ENCODE measurements at places on chromosomes 2 and 18. TPM values are rescaled to one million over a fixed set of nuclear protein-coding genes. Genes with fewer than 3 reads are reported as not detected.

The UGT1A8 gene
- not detected for polyA plus RNA-seq

The ALLC gene
- polyA plus RNA-seq = not detected

The TTL gene
- 42.2 TPM for polyA plus RNA-seq

The CPLX4 gene
- polyA plus RNA-seq = 0.16 TPM

- DNase-seq = no peak
Observed at GRCh38 chr18:50080932-50081560, 113.9 kb downstream of the MYO5B start.

The CUL3 gene
- 99.4 TPM for polyA plus RNA-seq

DNA sequence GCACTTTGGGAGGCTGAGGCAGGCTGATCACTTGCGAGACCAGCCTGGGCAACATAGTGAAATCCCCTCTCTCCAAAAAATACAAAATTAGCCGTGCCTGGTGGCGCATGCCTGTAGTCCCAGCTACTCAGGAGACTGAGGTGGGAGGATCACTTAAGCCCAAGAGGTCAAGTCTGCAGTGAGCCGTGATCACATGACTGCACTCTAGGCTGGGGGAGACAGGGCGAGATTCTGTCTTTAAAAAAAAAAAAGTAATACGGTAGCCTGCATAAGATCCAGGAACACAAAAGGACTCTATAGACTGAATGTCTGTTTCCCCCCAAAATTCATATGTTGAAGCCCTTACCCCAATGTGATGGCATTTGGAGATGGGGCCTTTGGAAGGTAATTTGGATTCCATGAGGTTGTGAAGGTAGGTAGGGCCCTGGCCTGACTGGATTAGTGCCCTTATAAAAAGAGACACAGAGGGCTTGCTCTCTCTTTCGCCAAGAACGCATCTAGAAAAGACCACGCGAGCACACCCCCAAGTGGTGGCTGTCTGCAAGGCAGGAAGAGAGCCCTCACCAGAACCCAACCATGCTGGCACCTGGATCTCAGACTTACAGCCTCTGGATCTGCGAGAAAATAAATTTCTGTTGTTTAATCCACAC, 17.0 kb downstream of the MBOAT2 start:
- no peak for DNase-seq

GRCh38 chr2:33497221-33497650, 20.8 kb downstream of the RASGRP3 start:
- DNase-seq = no peak

DNA sequence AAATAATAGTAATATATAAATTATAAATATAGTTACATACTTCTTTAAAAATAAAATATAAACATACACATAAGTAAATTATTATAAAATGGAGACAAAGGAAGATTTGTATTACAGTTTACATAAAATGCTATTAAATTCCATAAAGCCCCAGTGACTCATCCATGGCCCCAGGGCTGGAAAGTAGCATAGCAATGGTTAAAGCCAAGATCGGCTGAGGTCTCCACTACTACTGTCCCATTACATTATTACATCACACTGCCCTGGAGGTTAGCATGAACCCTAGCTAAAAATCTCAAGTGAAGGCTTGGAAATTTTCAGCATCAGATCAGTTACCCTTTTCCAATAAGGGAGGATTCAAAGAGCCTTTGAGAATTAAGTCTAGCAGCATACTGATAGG, 936.2 kb downstream of the DSC3 start:
- no peak for DNase-seq

The AQP4 gene
- polyA plus RNA-seq = 0.79 TPM

The ANKRD30B gene
- polyA plus RNA-seq = 0.14 TPM

GRCh38 chr2:109513230-109513629, 100.5 kb downstream of the SEPTIN10 start:
- no peak for DNase-seq

DNA sequence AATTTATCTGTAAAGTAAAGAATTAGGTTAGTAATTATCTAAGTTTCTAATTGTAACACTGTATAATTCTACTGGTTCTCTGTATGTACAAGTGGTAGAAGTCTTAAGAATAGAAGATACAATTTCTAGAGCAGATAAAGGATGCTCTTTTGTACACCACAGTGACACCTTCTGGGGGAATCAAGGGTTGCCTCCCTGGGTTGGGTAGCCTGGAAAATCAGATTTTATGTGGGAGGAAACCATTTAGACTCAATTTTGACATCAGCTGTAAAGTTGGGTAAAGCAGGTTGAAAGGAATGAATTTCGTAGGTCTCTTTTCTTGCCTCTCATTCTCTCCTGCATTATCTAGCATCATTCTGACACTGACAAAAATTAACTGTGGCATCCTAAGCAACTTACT, 354.8 kb downstream of the DCC start:
- no peak for DNase-seq

The RGPD4 gene
- 0.03 TPM for polyA plus RNA-seq

The MOGAT1 gene
- not detected for polyA plus RNA-seq

GRCh38 chr2:118970396-118971135, 28.6 kb downstream of the MARCO start:
- no peak for DNase-seq

The RAPGEF4 gene
- polyA plus RNA-seq = 8.0 TPM

The HOXD13 gene
- 0.22 TPM for polyA plus RNA-seq

The SERPINB3 gene
- not detected for polyA plus RNA-seq

DNA sequence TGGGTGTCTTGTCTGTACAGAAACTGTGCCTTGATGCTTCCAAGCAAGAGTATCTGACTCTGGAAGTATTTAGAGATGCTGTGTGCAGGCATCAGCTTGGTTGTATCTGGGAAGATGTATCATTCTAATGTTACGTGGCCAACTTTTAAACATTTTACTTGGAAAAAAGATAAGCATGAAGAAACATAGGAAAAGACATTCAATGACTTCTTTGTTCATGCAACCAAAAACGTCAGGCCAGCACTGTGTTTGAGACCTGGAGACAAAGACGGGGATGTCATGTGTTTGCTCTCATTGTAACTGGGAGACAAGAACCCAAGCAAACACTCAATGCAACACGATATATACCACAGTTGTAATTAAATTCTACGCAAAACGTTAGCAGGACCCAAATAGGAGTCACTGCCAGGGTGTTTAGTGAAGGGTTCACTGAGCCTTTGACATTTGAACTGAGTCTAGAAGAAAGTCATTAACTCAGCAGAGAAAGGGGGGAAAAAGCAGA, 8.9 kb upstream of the SESTD1 start:
- no peak for DNase-seq

DNA sequence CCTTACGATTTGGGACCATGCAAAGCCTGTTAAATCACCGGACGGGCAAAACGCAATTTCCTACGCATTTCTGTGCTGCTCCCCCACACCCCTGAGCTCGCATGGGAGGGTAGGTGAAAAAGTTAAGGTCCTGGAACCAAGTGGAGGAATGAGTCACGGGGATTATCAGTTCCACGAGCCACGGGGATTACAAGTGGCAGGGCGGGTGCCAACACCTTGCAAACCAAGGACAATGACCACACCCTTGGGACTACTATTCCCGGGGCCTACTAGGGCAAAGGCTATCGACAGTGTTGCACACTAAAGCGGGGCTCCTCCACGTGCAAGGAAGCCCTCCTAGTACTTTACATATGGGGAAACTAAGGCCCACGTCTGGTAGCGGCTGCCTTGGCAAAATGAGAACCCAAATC, 447 bp downstream of the RETSAT start:
- DNase-seq = no peak

DNA sequence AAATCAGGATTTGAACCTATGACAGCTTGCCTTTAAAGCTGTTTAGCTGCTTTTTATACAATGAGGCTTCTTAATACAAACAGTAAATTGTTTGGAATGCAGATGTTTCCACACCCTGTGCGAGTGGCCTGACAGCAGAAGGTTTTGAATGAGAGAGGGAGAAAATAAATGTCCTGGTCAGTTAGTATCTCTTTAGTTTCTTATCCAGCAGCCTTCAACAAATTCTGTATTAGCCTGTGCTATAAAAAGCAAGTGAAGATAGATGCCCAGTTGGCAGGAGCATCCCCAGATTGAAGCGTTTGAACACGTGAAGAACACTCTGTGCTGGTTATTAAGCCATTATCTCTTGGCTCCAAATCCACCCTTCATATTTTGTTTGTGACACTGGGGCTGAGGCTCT, 70.6 kb downstream of the CERS6 start:
- no peak for DNase-seq

The FBXO15 gene
- polyA plus RNA-seq = 6.2 TPM

DNA sequence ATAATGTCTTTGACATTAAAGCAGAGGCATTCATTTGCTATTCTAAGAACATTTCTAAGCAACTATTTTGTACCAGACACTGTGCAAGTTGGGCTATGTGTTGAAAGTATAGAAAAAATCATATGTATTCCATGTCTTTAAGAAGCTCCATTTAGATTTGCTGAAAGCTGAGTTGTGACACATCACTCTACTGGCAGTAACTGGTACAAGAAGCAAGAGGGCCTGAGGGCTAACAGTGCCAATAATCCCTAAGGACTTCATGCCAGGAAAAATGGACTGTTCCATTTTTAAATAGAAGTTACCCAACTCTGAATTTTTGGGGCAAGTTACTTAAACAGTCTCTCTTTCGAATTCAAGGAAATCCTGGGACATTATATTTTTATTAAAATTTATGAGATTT, 178.7 kb downstream of the SRBD1 start:
- no peak for DNase-seq

The MMADHC gene
- 140 TPM for polyA plus RNA-seq

The LOXL3 gene
- 11.0 TPM for polyA plus RNA-seq

The IMPACT gene
- 76.0 TPM for polyA plus RNA-seq

GRCh38 chr2:54226260-54226659, 29.8 kb downstream of the TSPYL6 start:
- DNase-seq = no peak

The GALNT13 gene
- polyA plus RNA-seq = 2.7 TPM

The DSG1 gene
- 0.03 TPM for polyA plus RNA-seq

GRCh38 chr2:35447215-35447614, 908.4 kb upstream of the CRIM1 start:
- no peak for DNase-seq

GRCh38 chr18:8844721-8845148, 139.4 kb downstream of the MTCL1 start:
- peak; percentile 32 for DNase-seq
